Type B pancreatic cell (in vitro differentiated cells): ENCODE measurements at places on chromosomes 11 and 22. TPM values are rescaled to one million over a fixed set of nuclear protein-coding genes. Genes with fewer than 3 reads are reported as not detected.
A peak's percentile ranks its signal among the peaks of the same experiment; 100 is the strongest.

GRCh38 chr11:30406978-30407762, 84.3 kb downstream of the ARL14EP start:
- H3K4me1 ChIP-seq: peaks cover 10% of the 10 kb centered on the region
- H3K27ac ChIP-seq: no peak overlapping the region
- H3K4me3 ChIP-seq: no peak overlapping the region
- H3K27me3 ChIP-seq: no peaks in the 10 kb centered on the region
- no peak for DNase-seq
- H3K36me3 ChIP-seq: peaks cover 11% of the 10 kb centered on the region

DNA sequence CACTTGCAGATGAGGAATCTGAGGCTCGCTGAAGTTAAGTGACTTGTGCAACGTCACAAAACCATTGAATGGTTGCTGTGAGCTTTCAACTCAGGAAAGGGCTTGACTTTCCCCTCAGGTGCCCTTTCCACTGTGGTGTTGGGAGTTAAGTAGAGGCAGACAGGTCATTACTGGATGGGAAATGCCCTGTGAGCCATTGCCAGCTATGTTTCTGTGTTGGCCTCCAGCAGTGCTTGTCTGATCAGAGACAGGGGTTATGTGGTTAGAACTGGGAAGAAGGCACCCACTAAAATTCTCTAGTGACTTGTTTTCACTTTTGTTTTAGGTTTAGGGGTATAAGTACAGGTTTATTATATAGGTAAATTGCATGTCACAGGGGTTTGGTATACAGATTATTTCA, 96.6 kb downstream of the FDX1 start:
- no peaks in the 10 kb centered on the region for H3K4me1 ChIP-seq
- H3K36me3 ChIP-seq: no peaks in the 10 kb centered on the region
- no peak overlapping the region for H3K4me3 ChIP-seq
- H3K27me3 ChIP-seq: no peaks in the 10 kb centered on the region
- DNase-seq: no peak

- no peaks in the 10 kb centered on the region for H3K27me3 ChIP-seq
- peaks cover 5% of the 10 kb centered on the region for H3K4me1 ChIP-seq
- H3K4me3 ChIP-seq: no peak overlapping the region
- no peak overlapping the region for H3K27ac ChIP-seq
Measured at GRCh38 chr22:42116848-42117424, 13.7 kb downstream of the CYP2D6 start.

DNA sequence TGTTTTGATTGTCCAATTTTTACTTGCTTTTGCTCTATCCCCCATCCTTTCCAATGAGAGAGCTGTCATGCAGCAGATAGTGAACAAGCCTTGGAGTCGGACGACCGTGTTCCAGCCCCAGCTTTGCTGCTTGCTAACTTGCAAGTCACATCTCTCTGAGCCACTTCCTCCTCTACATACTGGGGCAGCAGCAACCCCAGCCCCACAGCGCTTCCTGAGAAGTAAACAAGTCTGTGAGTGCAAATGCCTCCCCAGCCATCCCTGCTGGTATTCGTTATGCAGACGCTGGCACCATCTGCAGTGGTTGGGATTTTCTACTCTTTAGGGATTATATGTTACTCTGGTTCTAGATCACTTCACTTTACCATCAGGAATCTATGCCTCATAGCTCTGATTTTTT, 35.0 kb downstream of the TPBGL start:
- DNase-seq: peak; percentile 42
- H3K4me3 ChIP-seq: no peak overlapping the region
- peaks cover 4% of the 10 kb centered on the region for H3K36me3 ChIP-seq
- peaks cover 7% of the 10 kb centered on the region for H3K4me1 ChIP-seq
- no peak overlapping the region for H3K27ac ChIP-seq

Gene TRIM6
- 7.5 and 8.7 TPM in 2 replicates for total RNA-seq
